IMR-90 (cell line): ENCODE measurements at places on chromosomes 13 and 19. TPM values are rescaled to one million over a fixed set of nuclear protein-coding genes. Genes with fewer than 3 reads are reported as not detected.

Gene C19orf81
- not detected in 2 replicates for total RNA-seq

Gene PSG1
- total RNA-seq, result 0.90 and 1.1 TPM in 2 replicates

Gene PRKCG
- total RNA-seq, result not detected in 2 replicates

Gene DPF1
- total RNA-seq, result 3.2 and 4.2 TPM in 2 replicates

Gene TMEM238
- not detected in 2 replicates for total RNA-seq

Gene LCP1
- not detected in 2 replicates for total RNA-seq

Gene KCNN4
- total RNA-seq, result 0.54 and 0.83 TPM in 2 replicates

Gene PNKP
- 10.6 and 14.2 TPM in 2 replicates for total RNA-seq

DNA sequence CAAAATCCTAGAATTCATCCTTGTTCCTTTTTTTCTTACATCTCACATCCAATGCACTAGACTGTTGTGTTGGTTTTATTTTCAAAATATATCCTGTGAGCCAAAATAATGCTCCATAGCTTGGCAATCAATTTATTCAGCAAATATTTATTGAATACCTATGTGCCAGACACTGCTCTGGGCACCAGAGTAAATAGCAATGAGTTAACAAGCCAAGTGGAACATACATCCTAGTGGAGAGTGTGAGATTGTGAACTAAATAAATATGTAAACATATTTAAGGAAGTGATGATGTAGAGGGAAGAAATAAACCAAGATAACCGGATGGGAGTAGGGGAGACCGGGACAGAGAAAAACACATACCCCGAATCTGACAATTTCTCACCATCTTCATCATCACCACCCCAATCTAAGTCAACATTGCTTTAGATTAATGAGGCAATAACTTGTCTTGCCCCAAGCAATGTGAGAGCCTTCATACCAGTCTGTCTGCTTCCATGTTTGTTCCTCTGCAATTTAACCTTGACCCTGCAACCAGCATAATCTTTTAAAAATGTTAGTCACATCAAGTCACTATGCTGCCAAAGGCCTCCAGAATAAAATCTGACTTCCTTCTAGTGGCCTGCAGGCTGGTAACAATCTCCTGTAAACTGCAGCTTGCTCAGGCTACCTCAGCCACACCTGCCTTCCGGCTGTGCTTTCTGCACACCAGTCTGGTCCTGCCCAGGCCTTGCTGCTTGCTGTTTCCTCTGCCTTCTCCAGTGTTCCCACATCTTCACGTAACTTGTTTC lies 199.2 kb downstream of the DLEU7 start:
- DNase-seq, result no peak

- DNase-seq, result no peak
Measured at GRCh38 chr13:64429691-64430090, 2800.4 kb downstream of the PCDH9 start.

DNA sequence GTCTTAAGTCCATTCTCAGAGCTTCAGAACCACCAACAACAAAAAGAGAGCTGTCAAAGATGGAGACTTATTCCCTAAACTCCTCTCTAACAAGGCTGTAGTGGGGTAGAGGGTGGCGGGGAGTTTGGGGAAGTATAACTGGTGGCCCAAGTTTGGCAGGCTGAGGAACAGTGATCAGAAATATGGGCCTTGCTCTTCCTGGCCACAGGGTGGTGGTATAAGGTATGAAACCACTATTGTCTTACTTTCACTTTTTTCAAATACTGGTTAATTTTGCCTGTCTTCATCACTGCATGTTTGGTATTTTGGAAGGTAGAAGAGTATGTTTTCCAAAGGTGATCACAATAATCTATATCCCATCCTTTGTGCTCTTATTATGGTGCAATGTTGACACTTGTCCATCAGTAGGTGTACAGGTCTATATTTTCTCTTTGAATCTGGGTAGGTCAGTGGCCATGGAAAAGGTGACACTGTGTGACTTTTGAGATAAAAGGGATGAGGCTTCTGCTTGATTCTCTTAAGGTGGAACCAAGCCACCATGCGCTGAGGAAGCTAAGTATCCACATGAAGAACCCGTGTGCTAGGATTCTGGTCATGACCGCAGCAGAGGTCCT lies 23.2 kb upstream of the GPC5 start:
- peak; percentile 8 for DNase-seq

GRCh38 chr13:19657872-19658591 lies 24.6 kb downstream of the MPHOSPH8 start:
- DNase-seq, result no peak

DNA sequence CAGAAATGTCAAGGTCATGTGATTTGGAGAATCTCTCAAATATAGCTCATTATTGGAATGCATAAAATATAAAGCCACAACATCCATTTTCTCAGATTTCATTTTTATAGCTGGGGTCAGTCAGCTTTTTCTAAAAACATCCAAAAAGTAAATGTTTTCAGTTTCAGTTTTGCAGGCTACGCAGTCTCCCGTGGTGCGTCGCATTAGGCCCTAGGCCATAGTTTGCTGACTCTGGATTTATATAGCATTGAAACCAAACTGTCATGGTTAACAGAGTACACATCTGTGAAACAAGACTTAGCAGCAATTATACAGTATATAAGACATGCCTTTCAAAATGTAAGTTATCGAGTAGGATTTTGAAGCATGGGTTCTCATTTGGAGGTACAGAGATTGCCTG lies 140.0 kb downstream of the IRS2 start:
- DNase-seq, result no peak

DNA sequence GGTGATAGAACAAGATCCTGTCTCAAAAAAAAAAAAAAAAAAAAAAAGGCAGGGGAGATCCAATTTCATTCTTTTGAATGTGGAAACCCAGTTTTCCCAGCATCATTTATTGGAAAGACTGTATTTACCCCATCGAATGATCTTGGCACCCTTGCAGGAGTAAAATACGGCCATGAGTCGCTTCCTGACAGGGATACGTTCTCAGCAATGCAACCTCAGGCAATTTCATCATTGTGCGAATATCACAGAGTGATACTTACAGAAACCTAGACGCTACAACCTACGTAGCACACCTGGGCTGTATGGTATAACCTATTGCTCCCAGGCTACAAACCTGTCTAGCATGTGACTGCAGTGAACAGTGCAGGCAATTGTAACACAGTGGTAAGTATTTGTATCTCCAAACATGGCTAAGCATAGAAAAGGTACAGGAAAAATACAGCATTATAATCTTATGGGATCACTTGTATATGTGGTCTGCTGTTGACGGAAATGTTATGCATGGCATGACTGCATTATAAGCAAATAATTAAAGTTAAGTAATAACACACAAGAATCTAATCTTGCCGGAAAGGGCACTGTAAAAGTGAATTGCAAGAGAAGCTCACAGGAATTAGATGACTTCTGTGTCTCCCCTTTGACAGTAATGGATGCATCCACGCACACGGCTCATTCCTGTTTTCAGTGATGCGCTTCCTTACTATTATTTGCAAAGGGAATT lies 24.1 kb downstream of the RFX2 start:
- peak; percentile 71 for DNase-seq

GRCh38 chr13:34153428-34154180 lies 335.7 kb downstream of the RFC3 start:
- DNase-seq, result no peak

- no peak for DNase-seq
Measured at GRCh38 chr13:28485551-28485950, 9.4 kb downstream of the FLT1 start.

DNA sequence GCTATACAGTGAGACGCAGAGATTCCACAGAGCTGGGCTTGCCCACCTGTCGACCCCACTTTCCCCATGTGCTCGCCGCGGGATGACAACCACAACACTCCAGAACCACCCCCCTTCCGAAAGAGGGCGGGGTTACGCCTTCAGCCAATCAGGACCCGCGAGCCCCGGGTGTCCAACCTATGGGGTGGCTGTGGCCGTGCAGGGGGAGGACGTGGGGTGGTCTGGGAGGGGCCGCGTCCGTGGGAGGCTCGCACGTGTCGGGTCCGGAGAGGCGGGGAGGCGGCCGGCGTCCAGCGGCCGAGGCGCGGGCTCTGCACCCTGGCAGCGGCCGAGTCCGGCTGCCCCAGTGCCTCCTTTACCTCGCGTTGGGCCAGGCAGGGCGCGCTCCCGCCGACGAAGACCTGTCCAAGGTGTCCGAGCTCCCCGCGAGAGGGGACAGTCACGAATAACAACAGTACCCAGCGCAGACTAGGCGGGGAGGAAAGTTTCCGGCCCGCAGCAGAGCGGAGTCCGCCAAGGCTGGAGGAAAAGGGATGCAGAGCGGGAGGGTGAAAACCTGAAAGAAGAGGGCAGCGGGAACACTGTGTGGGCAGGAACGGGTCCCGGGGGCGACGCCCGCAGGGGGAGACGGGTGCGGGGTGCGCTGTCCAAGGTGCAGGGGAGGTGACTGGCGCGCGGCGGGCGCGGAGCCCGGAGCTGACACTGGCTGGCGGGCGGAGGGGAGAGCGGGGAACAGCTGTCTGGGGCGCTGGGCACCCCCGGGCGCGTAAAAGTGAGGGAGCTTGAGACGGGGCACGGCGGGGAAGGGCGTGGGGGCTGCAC lies 911 bp downstream of the ENOX1 start:
- peak; percentile 63 for DNase-seq

DNA sequence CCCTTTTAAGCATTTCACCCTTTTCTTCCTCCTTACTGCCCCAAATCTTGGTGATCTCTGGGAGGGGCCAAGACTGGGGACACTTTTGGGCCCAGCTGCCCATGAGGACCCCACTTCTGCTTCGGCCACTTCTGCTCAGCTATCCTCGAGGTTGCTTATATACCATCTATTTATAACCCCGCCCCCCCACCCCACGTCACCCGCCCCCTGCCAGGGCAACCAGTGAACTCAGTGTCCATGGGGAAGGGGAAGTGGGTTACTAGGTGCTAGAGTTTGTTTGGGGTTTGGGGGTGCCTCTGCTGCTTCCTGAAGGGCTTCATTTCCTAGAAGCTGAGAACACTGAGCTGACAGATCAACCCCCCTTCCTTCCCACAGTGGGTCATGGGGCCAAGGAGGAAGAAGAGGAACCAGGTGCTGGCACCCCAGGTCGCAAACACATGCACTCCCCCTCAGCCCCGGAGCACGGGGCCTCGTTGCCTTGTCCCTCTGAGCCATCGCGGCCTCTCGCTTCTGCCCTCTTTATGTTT lies 6.1 kb upstream of the ADGRE5 start:
- DNase-seq, result no peak

GRCh38 chr13:59094181-59094580 lies 1069.5 kb downstream of the DIAPH3 start:
- peak; percentile 2 for DNase-seq

- DNase-seq, result no peak
Measured at GRCh38 chr13:49421391-49421790, 22.5 kb downstream of the CAB39L start.

DNA sequence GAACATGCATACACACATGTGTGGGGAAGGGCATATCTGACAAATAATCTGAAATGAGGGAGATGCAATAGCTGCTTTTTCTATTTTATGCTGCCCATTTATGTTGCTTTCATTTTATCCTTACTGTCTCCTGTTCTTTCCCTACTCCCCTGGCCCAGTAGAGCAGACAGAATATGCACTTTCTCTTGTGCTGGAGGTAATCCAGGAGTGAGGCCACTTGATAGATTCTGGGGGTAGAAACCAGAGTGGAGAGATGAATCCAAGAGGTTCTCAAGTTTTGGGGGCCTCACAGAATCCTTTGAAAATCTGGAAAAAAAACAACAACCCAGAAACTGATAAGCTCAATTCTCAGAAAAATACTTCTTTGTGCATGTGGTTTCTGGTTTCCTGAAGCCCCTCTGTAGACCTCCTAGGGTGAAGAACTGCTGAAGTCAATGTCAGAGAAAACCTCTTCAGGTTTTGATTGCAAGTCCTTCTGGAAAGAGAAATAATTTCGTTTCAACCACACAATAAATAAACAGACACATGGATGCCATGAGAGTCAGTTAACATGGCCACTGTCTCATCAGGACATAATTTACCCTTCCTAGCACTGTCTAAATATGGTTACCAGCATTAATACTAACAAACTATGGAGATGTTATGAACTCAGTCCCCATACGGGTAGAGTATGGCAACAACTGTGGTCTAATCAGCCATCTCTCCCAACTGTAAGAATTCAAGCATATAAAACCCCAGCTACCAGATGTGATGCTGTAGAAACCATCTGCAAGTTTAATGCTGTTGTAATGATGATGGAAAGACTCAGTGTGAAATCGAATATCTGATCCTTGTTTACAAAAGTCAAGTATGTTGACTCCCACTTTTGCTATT lies 355.6 kb downstream of the SLC7A1 start:
- no peak for DNase-seq

- peak; percentile 86 for DNase-seq
Measured at GRCh38 chr13:64928696-64929499, 2301.2 kb downstream of the PCDH9 start.

- no peak for DNase-seq
Measured at GRCh38 chr13:47549219-47549752, 451.8 kb downstream of the SUCLA2 start.

DNA sequence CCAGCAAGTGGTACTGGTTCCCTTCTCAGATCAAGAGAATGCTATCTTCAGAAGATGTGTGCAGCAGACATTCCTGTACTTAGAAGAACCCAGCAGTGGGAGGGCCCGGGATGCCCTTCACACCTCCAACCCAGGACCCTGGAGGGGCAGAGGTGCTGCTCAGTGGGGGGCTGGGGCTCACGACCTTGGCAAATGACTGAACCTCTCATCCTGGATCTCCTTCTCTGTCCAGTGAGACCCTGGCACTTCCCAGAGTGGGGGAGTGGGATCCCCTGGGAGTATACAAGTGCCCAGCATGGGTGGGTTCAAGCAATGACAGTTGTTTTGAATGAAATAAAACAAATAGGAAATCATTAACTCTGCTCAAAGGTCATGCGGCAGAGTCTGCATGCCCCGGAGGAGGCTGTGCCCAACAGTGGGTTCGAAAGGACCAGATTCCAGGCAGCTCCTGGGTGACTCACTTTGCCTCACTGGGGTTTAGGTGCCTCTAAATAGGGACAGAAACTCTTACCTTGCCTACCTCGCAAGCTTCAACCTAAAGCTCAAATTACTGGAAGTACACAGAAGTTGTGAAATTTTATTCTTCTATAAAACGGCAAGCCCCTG lies 26.9 kb downstream of the GGACT start:
- no peak for DNase-seq

- no peak for DNase-seq
Measured at GRCh38 chr13:84902243-84902642, 897.0 kb downstream of the SLITRK6 start.

GRCh38 chr13:41674246-41674645 lies 216.9 kb downstream of the RGCC start:
- no peak for DNase-seq

- DNase-seq, result peak; percentile 62
Measured at GRCh38 chr19:17680230-17680722, 7.9 kb downstream of the UNC13A start.

- DNase-seq, result no peak
Measured at GRCh38 chr19:46347985-46348384, 1.1 kb downstream of the PPP5C start.
